ENCODE measurements at places on chromosomes 3 and 15. TPM values are rescaled to one million over a fixed set of nuclear protein-coding genes. Genes with fewer than 3 reads are reported as not detected.

DNA sequence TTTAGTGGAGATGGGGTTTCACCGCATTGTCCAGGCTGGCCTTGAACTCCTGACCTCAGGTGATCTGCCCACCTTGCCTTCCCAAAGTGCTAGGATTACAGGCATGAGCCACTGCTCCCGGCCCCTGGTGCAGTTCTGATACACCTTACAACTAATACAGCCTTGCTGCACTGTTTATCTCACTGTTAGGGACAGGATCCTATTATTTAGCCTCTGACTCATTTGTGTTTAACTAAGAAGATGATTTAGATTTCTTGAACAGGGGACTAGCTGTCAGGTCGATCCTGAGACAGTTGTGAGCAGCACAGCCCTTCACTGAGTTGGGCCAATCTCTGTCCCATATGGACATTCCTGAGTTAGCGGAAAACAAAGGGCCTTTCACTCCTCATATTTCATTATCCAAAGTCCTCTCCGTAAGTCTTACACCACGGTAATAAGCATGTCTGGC is 19.2 kb downstream of the GYG1 start:
- DNase-seq, result no peak

Gene ATP11B
- 36.2 TPM for total RNA-seq

DNA sequence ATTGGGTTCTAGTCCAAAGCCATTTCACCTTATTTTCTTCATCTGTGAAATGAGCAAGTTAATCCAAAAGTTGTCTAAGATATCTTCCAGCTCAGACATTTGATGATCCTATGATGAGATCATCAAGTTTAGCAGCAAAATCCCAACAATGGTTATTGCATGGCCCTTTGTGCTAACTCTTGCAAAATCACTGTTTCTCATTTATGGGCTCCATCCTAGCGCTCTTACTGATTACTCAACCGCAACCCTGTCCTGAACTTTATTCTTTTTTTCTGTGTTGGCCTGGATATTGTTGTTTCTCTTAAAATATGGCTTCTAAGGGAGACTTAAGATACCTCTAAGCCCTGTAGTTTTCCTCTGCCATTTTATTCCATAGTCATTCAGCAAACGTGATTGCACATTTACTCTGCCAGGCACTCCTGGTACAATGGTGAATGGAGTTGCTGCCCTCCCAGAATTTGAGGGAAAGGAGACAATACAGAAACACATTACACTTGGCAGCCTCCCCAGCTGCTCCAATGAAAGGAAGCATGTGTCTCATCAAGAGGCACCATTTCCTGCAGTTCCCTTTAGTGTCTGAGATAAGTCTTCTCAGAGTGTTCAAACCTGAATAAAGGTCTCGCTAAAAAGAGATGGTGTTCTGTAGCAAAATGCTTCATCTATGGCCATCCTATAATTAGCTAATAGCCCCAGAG is 4.4 kb downstream of the GXYLT2 start:
- DNase-seq, result no peak

GRCh38 chr3:46406443-46406787 is 451 bp downstream of the CCR5AS start:
- DNase-seq, result peak; percentile 64

GRCh38 chr15:51727141-51727897 is 10.1 kb downstream of the LYSMD2 start:
- no peak for DNase-seq

Gene MYEF2
- total RNA-seq, result 11.1 TPM

GRCh38 chr3:181847276-181847675 is 135.6 kb downstream of the SOX2 start:
- no peak for DNase-seq

Gene CPA3
- 1.3 TPM for total RNA-seq

- DNase-seq, result no peak
Observed at GRCh38 chr3:13657660-13658435, 108.9 kb downstream of the FBLN2 start.

- DNase-seq, result no peak
Observed at GRCh38 chr3:72679540-72680198, 168.6 kb downstream of the SHQ1 start.

GRCh38 chr15:37517191-37517895 is 417.0 kb upstream of the MEIS2 start:
- no peak for DNase-seq

- DNase-seq, result no peak
Observed at GRCh38 chr3:128486681-128487537, 6.1 kb downstream of the GATA2 start.

Gene NOX5
- 0.16 TPM for total RNA-seq

Data from right atrium auricular region (tissue), 2 donors.